ENCODE measurements at places on chromosomes 2 and 18. TPM values are rescaled to one million over a fixed set of nuclear protein-coding genes. Genes with fewer than 3 reads are reported as not detected.

Gene PTH2R
- not detected for total RNA-seq

Gene COPS8
- total RNA-seq, result 193 TPM

Gene GPR45
- total RNA-seq, result not detected

Gene HRH4
- total RNA-seq, result not detected

Gene ALK
- total RNA-seq, result not detected

Gene LYPD6
- total RNA-seq, result 0.19 TPM

Gene MAP3K19
- total RNA-seq, result not detected

Gene SCLY
- total RNA-seq, result 24.0 TPM

Gene ZNF804A
- not detected for total RNA-seq

Gene TOGARAM2
- total RNA-seq, result not detected

Gene SF3B6
- 166 TPM for total RNA-seq

Gene IL1RN
- total RNA-seq, result 0.94 TPM

Gene CDK5R2
- 2.3 TPM for total RNA-seq
